ENCODE measurements at places on chromosomes 12 and 14.

- no peak for DNase-seq
Measured at GRCh38 chr12:59121451-59121850, 201.1 kb upstream of the LRIG3 start.

GRCh38 chr14:35335388-35336092 lies 43.4 kb downstream of the PSMA6 start:
- DNase-seq: no peak

- no peak for DNase-seq
Measured at GRCh38 chr12:124399622-124400021, 104.7 kb downstream of the RFLNA start.

DNA sequence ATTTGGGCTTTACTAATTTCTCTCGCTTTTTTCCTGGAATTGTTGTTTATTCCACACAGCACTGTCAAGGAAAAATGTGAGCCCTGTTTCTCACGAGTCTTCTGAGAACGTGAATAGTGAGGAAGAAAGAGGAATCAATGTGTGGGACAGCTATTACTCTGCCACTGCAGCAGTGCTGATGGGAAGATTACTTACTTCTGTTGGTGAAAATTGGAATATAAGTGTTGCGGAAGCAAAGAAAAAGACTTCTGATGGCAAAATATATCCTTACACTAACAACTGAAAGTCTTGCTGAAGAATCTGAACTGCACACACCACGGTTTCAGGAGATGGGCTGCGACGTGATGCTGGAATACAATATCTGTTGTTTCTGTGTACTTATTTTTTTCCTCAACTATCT lies 884.2 kb downstream of the AACS start:
- no peak for DNase-seq

DNA sequence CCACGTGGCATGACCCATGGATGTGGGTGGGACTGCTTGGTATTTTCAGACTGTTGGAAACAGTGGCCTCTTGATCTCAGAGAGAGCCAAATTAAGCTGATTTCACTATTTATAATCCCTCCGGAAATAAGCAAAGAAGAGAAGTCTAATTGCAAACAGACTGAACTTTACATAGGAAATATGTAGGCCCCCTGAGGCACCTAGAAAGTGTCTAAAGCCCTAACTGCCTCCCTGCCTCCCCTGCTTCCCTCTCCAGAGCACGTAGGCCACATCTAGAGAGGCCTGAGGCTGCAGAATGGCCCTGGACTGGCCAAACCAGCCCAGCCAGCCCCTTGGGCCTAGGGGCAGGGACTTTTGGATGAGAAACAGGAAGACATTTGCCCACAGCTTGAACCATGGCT lies 123.8 kb downstream of the ZFP36L1 start:
- no peak for DNase-seq

All from NCI-H510A (cell line).